ENCODE measurements at places on chromosomes 3 and 15. TPM values are rescaled to one million over a fixed set of nuclear protein-coding genes. Genes with fewer than 3 reads are reported as not detected.
A peak's percentile ranks its signal among the peaks of the same experiment; 100 is the strongest.

Gene CA12
- total RNA-seq = not detected

GRCh38 chr15:70264014-70264582, 166.4 kb upstream of the TLE3 start:
- no peak for DNase-seq

- DNase-seq = peak; percentile 58
These were observed 34.7 kb upstream of the NDUFB4 start for GRCh38 chr3:120561251-120562045.

- no peak for DNase-seq
These were observed 20.7 kb downstream of the MAP1A start for GRCh38 chr15:43538091-43538490.

Gene SCN5A
- not detected for total RNA-seq

- DNase-seq = no peak
These were observed 8.9 kb upstream of the PCOLCE2 start for GRCh38 chr3:142897807-142898206.

Data from CD4-positive, alpha-beta T cell (primary cell).